Activated CD8-positive, alpha-beta T cell treated with anti-CD3 and anti-CD28 coated beads for 36 hours (primary cell): ENCODE measurements at places on chromosomes 3 and 15. TPM values are rescaled to one million over a fixed set of nuclear protein-coding genes. Genes with fewer than 3 reads are reported as not detected.

DNA sequence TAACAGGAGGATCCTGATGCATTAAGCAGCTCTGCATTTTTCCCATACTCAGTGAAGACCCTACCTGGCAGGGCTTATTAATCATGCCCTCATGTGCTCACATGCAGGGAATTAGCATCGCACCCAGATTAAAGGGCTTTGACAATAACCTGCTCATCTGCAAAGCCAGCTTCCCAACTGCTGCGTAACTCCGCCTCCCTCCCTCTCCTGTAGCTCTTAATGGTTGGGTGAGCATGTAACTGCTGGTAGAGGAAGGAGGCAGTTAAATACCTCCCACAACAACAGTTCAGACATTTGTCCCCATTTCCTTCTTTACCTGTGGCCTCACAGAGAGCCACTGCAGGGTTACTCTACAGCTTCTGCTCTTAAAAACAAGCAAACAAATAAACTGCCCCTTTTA, 203.6 kb upstream of the WNT5A start:
- DNase-seq, result no peak

- DNase-seq, result no peak
Observed at GRCh38 chr3:59688636-59689035, 638.8 kb upstream of the CFAP20DC start.

DNA sequence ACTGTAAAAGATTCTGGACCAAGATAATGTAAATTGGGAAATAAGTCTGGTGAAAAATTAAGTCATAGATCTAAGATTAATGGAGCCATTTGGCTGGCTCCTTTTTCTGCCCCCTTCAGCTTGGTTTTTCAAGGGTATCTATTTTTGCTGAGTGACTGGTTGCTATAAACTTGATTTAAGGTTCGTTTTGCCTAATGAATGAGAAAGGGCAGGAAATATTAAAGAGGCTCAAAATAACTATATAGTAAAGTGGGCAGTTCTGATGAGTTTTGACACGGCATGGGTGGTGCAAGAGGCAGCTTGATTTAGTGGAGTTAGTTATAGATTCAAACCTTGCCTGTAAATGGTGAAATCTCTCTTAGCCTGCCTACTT, 140.7 kb downstream of the STAC start:
- DNase-seq, result no peak

DNA sequence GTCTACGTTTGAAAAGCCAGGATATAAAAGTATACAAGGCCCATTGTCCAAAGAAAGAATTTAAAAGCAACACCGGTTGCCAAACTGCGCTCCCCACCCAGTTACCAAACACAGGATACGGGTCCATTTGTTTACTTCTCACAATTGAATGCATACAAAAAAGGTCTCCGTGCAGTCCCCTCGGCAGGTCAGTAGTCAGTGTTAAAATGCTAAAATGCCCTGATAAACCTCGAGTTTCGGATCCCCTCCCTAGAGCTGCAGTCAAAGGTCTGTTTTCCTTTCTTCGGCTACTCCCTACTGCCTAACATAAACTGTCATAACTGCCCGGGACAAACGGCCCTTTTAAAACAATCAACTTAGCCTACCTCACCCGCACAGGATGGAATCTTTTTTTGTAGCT, 534.6 kb downstream of the FOXP1 start:
- no peak for DNase-seq

DNA sequence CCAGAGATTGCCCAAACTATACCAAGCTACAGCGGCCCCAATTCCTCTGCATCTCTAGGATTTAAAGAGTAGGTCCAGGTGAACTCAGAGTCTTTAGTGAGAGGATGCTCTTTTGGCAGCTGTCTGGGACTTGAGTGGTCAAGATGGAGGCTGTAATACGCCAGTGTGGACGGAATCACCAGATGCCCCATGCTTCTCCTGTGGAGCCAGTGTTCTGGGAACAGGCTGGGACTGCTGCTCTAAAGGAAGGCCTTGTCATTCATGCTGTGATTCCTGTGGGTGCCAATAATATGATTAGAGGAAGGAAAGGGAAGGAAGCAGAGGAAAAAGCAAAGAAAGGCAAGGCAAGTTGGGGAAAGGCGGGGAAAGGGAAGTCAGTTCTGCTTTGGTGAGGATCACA, 17.4 kb upstream of the NOX5 start:
- no peak for DNase-seq

- no peak for DNase-seq
Observed at GRCh38 chr3:129947538-129948240, 26.8 kb upstream of the TRH start.

GRCh38 chr3:19347671-19348070, 199.4 kb downstream of the KCNH8 start:
- DNase-seq, result no peak

DNA sequence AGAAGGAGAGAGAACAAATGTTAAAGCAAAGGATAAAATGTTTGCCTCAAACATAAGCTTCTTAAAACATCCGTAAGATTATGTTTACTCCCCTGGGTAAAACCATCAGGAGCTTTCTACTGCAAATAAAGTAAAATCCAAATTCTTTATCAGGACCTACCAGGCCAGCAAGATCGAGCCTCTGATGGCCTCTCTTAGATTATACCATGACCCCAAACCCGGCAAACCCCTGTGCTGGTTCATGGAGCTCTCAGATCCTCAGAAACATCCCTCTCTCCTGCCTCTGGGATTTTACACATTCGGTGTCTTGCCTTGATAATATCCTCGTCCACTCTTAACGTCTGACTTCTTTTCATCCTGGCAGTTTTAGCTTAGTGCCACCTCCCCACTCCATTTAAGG, 7.5 kb upstream of the TARS3 start:
- no peak for DNase-seq

GRCh38 chr15:89028036-89028435, 60.2 kb upstream of the ABHD2 start:
- no peak for DNase-seq

GRCh38 chr3:22039161-22039560, 288.2 kb upstream of the ZNF385D start:
- no peak for DNase-seq

GRCh38 chr3:110815008-110815583, 256.5 kb upstream of the NECTIN3 start:
- no peak for DNase-seq

GRCh38 chr15:45393851-45394250, 15.5 kb upstream of the GATM start:
- DNase-seq, result peak; percentile 22

GRCh38 chr3:80994767-80995166, 766.7 kb downstream of the GBE1 start:
- DNase-seq, result no peak

DNA sequence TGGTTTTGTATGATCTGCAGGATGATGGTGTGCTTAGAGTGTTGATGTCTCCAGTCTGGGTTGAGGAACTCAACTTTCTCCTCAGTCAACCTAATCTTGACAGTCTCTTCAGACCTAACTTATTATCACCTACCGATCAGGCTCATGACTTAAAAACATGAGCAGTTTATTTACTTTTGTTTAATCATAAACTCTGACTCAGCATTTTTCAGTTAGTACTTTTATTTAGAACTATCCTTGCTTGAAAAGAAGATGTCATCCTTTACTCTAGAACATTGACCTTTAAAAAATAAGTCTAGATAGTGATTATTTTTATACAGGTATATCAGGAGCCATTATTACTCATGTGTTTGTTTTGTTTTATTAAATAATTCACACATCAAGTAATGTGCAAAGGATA, 414.8 kb downstream of the AGBL1 start:
- DNase-seq, result no peak

LMOD3 gene
- not detected for total RNA-seq

DLG1 gene
- total RNA-seq, result 57.6 TPM

ROPN1B gene
- total RNA-seq, result not detected

FAM107A gene
- total RNA-seq, result not detected

TNFAIP8L3 gene
- total RNA-seq, result not detected

ST3GAL6 gene
- total RNA-seq, result not detected

AGBL1 gene
- not detected for total RNA-seq

CLK3 gene
- total RNA-seq, result 159 TPM

ARPP21 gene
- total RNA-seq, result not detected

ZBTB11 gene
- 29.6 TPM for total RNA-seq
